Neural crest cell (in vitro differentiated cells): ENCODE measurements at places on chromosomes 3 and 15.

DNA sequence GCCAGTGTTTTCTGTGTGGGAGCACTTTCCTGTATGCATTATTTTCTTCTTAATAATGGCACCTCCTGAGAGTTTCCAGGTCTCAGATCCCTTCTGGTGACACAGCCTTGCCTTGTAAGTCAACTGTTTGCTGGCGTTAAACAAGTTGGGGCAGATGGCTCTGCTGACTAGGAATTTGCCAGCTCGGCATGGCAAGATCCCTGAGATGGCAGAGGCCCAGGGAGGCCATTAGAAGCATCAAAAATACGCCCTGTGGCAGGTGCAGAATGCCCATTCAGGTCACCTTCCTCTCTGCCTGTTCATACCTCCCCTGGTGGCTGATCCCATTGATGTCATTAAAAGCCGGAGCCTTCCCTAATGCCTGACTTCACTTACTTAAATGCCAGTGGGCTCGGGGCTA is 320.9 kb upstream of the CTDSPL start:
- no peak for DNase-seq

DNA sequence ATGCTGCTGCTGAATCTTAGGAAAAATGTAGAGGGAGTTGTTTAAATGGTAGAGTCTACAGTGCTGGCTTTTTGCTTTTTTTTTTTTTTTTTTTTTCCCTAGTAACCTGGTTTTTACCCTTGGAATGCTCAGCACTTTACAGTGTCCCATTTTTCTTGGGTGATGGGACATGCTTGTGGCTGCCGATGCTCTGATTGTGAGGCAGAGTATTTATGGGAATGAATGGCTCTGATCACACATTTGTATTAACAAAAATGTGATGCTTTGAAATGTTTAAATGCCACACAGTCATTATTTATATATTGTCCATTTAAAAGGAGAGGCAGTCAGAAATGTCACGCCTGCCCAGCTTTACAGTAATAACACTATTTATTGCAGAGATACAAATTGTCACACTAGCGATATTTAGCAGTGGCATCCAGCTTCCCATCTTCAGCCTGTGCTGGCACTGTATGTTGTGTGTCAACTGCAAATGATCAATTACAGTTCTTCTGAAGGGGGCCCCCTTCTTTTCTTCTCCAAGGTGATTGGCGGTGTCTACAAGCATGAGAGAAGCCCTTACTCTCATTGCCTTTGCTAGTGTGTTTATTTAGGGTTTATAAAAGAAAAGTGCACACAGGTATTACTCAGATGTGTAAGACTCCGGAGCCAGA is 30.9 kb upstream of the IGF1R start:
- no peak for DNase-seq

- no peak for DNase-seq
Observed at GRCh38 chr3:31010491-31010890, 116.0 kb upstream of the GADL1 start.

DNA sequence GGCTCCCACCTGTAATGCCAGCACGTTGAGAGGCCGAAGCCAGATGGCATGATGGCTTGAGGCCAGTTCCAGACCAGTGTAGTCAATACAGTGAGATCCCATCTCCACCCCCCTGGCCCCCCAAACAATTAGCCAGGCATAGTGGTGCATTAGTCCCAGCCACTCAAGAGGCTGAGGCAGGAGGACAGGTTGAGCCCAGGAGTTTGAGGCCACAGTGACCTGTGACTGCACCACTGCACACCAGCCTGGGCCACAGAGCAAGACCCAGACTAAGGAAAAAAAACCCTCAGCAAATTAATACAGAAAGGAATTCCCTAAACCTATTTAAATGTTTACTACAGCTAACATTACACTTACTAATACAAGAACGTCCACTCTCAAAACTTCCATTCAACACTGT is 424.6 kb downstream of the SHQ1 start:
- no peak for DNase-seq

DNA sequence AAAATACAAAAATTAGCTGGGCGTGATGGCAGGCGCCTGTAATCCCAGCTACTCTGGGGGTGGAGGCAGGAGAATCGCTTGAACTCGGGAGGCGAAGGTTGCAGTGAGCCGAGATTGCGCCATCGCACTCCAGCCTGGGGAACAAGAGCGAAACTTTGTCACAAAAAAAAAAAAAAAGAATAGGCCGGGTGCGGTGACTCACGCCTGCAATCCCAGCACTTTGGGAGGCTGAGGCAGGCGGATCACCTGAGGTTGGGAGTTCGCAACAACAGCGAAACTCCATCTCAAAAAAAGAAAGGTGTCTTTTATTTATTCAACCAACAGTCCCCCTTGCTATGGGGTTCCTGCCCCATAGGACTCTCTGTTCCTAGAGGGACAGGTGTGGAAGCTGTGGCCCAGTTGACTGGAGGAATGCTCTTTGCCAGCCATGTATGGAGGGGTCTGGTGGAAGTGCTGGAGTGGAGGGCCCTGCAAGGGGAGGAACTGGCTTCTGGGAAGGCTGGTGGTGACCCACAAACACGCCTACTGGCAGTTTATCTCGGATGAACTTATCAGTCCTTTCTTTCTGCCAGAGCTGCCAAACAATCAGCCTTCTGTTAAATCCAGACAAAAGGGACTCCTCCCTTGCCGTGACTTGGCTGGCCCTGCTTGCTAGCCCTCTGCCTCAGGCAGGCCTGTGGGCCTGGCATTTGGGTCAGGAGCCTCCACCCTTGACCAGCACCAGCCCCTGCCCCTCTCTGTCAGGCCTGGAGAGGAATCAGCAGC is 4.6 kb upstream of the DAG1 start:
- DNase-seq: peak; percentile 19

DNA sequence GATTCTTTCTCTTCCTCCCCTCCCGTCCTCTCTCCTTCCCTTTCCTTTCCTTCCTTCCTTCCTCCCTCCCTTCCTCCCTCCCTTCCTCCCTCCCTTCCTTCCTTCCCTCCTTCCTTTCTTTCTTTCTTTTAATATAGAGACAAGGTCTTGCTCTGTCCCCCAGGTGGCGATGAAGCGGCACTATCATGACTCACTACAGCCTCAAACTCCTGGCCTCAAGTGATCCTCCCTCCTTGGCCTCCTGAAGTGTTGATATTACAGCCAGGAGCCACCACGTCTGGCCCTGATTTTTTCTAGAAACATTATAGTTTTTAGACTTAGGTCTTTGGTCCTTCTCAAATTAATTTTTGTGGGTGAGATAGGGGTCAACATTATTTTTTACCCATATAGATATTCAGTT is 15.5 kb downstream of the GRM2 start:
- DNase-seq: no peak

DNA sequence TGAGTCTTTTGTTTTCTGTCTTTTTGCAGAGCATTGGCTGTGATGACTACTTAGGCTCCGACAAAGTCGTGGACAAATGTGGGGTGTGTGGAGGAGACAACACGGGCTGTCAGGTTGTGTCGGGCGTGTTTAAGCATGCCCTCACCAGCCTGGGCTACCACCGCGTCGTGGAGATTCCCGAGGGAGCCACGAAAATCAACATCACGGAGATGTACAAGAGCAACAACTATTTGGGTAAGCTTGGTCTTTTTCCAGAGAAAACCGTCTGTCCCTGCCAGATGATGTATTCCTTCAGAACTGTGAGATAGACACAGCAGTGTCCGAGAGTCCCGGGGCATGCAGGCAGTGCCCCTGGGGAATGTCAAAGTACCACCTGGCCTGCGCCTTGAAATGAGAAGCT is 149.9 kb upstream of the NR2E3 start:
- no peak for DNase-seq

DNA sequence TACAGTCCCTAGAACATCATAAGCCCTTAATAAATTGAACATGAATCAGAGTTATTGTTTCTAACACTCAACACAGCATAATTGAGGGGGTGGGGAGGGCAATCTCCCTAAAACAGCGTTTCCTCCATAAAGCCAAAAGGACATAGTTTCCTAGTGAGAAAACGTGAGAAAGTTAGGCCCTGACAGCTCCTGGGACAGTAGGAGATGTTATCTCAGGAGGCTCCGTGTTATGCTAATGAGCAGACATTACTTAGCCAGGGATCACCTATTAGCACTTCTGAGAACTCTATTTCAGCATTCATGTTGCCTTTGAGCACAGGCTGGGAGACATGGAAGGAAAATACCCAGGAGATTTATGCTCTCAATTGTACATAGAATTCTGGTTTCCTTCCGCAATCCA is 229.1 kb upstream of the ADAMTS9 start:
- no peak for DNase-seq

DNA sequence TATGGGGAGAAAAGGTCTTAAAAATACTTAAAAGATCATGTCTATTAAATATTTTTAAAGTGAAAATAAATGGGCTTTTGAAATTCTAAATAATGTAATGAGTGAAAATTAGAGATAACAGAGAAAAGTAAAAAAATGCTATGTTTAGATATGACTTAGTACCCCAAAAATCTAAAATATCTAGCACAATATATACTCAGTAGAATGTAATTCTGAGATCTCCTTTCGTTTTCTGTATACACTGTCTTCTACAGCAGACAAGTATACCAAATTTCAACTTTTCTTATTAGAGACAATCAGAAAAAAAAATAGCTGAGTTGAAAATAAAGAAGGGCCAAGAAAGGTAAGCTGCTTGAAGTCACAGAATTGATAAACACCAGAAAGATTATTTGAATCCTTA is 140.8 kb downstream of the ADAM10 start:
- DNase-seq: no peak

- DNase-seq: no peak
Observed at GRCh38 chr15:63256433-63257274, 20.8 kb upstream of the APH1B start.

- DNase-seq: no peak
Observed at GRCh38 chr3:187198490-187198889, 1.2 kb downstream of the RTP1 start.
